B cell (primary cell): ENCODE measurements at places on chromosomes 16 and 17. TPM values are rescaled to one million over a fixed set of nuclear protein-coding genes. Genes with fewer than 3 reads are reported as not detected.

- DNase-seq = peak; percentile 72
These were observed 18.9 kb upstream of the P2RX1 start for GRCh38 chr17:3935140-3935542.

DNA sequence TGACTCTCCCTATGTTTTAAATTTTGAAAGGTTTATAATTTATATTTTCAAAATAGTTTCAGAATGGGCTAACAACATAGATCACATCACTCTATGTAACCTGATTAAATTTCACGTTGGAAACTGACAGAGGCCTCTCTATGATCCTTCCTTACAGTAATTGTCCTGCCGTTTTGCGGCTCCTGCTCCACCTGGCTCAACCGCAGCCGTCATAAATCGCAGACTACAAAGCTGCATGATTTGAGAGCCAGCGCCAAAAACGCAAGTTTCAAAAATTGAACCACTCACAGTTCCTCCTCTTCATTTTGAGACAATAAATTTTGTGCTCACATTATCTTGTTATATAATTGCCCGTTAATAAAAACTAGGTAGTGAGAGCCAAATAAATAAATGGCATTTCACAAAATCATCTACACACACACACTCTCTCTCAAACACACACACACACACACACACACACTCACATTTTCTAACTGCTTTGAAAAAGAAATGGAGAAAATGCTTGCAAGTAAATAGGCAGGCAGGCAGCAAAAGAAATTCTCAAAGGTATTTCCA, 263.1 kb upstream of the PSMD7 start:
- DNase-seq = no peak

DNA sequence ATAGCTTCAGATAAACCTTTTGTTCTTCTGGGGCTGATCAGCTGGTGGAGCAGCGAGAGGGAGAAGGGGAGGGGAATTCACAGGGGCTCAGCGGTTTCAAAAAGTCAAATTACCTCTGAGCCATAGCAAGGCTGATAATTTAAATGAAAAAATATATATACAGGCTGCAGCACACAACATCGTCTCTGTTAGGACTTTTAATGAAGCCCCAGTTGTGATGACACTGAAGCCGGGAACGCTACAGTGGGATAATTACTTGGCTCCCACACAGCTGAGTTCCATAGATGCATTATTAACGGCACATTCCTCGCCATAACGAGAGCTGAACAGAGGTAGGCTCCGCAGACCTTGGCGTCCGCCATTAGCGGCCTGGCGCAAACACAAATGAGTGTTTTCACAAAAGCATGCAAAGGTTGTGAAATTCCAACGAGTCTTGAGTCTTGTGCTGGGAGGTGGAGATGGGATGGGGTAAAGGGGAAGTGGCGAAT, 216.0 kb downstream of the C16orf78 start:
- no peak for DNase-seq

DNA sequence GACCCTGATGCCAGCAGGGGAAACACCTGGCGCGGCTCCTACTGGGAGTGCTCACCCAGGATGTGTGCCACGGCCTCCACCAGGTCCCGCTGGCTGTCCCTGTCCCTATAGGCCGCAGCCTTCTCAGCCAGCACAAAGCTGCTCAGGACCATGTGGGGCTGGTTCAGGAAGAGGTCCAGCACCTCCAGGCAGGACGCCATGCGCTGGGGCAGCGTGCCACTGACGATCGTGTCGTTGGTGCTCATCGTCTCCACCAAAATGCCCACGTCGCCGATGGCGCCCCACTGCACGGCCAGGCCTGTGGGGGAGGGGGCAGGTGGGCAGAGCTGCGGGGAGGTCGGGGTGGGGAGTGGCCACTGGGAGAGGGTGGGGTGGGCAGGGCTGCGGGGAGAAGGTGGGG, 15.9 kb upstream of the DUS1L start:
- DNase-seq = no peak

GRCh38 chr17:76379646-76380376, 4.6 kb upstream of the SPHK1 start:
- no peak for DNase-seq

GRCh38 chr17:74424657-74425056, 7.2 kb upstream of the GPRC5C start:
- DNase-seq = no peak

DNA sequence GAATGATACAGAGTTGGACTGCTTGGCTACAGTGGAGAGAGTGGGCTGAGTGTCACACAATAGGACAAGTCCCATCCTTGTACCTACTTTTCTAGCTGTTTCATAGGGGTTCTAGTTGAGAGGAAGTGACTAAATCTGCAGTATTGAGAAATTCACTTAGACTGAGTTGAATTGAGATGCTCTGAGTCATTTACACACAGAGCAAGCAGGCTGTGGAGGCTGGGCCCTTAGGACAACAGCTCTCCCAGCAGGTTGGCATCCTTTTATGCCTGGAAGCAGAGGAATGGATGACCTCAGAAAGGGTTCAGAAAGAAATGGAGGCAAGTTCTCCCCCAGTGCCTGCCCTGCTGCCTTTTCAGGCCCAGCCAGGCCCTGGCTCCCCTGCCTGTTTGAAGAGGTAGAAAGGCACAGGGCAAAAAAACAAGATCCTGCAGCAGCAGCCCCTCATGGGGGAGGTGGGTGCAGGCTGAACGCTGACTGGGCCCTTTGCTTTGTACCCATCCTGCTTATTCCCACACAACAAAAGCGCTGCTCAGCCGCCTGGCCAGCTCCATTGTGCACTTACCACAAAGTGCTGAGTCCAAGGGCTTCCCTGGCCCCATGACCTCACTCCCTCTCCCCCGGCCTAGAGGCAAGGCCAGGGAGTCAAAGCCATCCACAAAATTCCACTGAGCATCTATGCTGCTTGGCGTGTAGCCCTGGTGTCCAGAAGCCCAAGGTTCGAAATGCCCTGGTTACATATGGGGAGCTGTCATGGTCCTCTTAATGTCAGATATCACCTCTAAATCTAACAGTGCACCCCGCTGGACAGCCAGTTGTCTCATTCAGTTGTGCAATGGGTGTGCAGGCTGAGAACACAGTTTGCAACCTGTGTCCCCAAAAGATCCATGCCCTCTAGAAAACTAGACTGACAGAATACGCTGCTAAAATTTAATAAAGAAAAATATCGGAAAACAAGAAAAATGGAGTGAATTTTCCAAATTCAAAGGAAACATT, 5.4 kb upstream of the CRYBA1 start:
- no peak for DNase-seq

DNA sequence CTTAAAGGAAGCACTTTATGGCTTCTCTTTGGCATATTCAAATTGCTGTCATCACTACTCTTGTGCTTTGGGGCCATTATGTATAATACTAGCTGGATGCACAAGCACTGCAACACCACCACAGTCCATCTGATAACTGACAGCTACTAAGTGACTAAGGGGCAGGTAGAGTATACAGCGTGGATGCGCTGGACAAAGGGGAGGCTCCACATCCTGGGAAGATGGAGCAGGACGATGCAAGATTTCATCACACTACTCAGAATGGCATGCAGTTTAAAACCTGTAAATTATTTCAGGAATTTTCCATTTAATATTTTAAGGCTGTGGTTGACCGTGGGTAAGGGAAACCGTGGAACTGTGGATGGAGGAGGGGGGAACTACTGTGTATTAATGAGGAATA, 25.0 kb downstream of the MPRIP start:
- DNase-seq = no peak

DNA sequence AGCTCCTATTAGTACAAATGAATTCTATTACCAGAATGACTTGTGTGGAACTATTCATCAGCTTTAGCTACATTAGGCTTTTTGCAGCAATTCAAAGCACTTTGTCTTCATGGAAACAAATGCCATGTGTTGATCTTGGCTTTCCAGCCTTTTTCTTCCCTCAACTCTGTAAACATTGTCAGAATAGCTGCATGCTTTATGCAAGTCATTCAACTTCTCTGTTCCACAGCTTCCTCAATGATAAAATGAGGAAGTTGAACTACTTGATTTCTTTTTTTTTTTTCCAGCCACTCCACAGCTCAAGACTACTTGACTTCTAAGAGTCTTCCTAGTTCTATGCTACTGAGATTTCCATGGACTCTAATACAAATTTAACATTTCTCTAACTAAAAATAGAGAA, 41.1 kb downstream of the KIAA0753 start:
- DNase-seq = peak; percentile 55

GRCh38 chr17:64599187-64599676, 62.9 kb downstream of the SMURF2 start:
- peak; percentile 62 for DNase-seq

GRCh38 chr17:13594310-13594709, 7.4 kb downstream of the HS3ST3A1 start:
- no peak for DNase-seq

DNA sequence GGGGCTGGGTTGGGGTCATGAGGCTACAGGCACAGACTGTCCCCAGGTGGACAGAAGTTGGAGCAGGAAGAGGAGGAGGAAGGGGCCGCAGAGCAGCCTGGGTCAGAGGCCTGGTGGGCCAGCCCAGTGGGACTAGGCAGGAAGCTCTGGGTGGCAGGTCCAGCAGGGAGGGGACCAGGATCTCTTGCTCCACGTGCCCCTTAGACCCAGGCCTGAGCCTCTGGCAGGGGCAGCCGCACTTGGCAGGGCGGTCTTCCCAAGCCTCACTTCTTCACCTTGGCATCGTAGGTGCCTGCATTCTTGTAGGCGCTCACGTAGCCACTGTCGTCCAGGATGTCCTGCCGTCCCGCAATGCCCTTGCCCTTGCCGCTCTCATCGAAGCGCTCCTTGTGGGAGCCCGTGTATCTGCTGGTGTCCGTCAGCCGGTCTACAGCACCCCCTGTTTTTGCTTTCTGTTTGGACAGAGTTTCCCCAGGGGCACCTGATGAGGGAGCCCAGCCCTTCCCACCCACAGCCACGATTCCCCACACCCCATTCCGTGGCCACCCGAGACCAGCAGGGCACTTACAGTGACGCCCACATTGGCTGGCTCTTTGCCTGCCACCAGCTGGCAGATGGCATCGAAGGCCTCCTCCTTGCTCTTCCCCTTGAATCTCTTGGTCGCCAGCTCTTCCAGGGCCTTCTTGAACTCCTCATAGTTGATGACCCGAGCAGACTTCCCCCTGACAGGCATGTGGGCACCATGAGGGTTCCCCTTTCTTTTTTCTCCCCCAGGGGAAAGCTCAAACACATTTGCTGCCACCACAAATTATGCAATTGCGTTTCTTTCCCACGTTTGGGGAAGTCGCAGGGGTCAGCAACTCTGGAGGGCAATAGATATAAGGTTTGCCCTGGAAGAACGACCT, 3.1 kb downstream of the TPPP3 start:
- peak; percentile 52 for DNase-seq

GRCh38 chr16:57615813-57616212, 12.6 kb upstream of the ADGRG1 start:
- DNase-seq = no peak

GRCh38 chr16:29024278-29024677, 39.4 kb downstream of the LAT start:
- DNase-seq = no peak

The BAIAP2 gene
- total RNA-seq = 11.2 and 12.0 TPM in 2 replicates

The SLX1B gene
- 29.3 and 70.7 TPM in 2 replicates for total RNA-seq

The ANKRD40CL gene
- not detected in 2 replicates for total RNA-seq

The METTL16 gene
- 52.9 and 56.5 TPM in 2 replicates for total RNA-seq

The PRR35 gene
- total RNA-seq = not detected in 2 replicates

The AOC2 gene
- 3.8 and 4.1 TPM in 2 replicates for total RNA-seq

The ATP2C2 gene
- not detected in 2 replicates for total RNA-seq

The TSNAXIP1 gene
- 1.1 and 1.2 TPM in 2 replicates for total RNA-seq

The TBX21 gene
- 8.4 and 10.8 TPM in 2 replicates for total RNA-seq
